ENCODE measurements at places on chromosomes 1 and 21. TPM values are rescaled to one million over a fixed set of nuclear protein-coding genes. Genes with fewer than 3 reads are reported as not detected.

POLR3GL gene
- 40.2 TPM for total RNA-seq

GNPAT gene
- 66.4 TPM for total RNA-seq

SYT11 gene
- 118 TPM for total RNA-seq

C1orf56 gene
- total RNA-seq = 4.1 TPM

CGN gene
- 4.1 TPM for total RNA-seq

AADACL3 gene
- not detected for total RNA-seq

TNFAIP8L2 gene
- total RNA-seq = 5.5 TPM

SIM2 gene
- not detected for total RNA-seq

DDR2 gene
- total RNA-seq = 44.8 TPM

NFASC gene
- total RNA-seq = 88.2 TPM

ARID4B gene
- total RNA-seq = 68.0 TPM

EPHA10 gene
- 4.8 TPM for total RNA-seq

CORT gene
- 0.50 TPM for total RNA-seq

USP24 gene
- total RNA-seq = 42.5 TPM
